Right lobe of liver (tissue), 6 donors: ENCODE measurements at places on chromosomes 6 and 20. TPM values are rescaled to one million over a fixed set of nuclear protein-coding genes. Genes with fewer than 3 reads are reported as not detected.

OR2H1 gene
- not detected for total RNA-seq

DNA sequence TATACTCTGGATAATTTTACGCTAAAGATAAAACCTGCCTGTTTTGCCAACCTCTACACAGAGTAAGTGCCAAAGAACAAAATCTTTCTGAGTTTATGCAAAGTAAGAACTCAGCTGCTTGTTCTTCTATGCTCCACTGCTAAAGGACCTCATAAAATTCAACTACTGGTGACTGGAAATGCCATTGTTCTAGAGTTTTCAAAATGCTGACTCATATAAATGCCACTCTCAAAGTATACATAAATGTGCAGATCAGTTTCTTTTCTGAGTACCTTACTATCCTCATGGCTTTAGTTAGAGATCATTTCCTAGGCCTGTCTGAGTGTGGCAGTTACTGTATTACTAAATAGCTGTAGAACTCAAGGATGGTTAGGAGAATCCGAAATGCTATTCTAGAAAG lies 45.6 kb downstream of the LYRM4 start:
- no peak for DNase-seq

PPIL6 gene
- 0.27 TPM for total RNA-seq

DNA sequence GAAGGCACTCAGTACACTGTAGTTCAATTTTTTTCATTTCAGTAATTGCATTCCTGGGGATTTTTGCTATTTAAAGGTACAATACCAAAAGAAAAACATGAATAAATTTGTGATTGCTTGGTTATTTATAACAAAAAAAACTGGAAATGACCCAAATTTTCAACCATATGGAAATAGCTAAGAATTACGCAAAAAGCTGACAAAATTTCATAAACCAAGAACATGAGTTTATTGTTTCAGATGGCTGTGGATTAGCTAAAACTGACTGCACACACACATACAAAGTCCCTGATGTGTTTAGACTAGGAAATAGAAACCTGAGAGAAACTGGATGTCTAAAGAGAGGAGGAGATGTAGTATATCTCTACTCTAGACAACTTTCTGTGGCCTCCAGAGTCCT lies 718.4 kb upstream of the CHD6 start:
- no peak for DNase-seq

DNA sequence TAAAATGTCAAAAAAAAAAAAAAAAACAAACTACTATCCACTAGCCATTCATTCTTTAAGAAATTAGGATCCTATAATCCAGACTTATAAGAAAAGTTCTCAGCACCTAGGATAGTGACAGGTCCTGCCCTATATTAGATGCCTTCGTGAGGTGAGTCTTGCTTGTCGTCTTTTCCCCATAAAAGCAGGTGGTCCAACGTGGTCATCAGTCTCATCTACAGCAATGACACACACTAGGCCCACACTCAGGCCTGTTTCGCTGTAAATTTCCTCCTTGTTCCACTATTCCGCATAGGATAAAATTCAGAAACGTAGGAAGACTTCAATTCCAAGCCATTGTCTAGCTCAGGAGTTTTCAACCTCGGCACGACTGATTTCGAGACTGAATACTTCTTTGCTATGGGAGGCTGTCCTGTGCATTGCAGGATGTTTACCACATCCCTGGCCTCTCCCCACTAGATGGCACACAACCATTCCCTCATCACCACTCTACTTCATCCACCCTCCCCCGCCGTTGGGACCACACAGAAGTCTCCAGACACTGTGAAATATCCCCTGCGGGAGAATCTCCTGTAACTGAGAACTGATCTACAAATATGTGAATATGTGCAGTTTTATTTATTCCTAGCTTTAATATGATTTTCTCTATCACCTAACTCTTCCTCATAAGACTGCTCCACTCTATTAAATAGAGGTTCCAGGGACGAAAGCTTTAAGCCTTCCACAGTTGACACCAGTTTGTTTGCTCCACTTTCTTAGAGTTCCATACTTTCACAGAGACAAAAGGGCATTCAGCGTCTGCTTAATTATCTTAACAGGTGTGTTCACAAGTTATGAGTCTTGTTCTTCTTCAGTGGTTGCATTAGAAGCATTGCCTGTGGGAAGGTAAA lies 346.3 kb downstream of the BMP2 start:
- no peak for DNase-seq

DNA sequence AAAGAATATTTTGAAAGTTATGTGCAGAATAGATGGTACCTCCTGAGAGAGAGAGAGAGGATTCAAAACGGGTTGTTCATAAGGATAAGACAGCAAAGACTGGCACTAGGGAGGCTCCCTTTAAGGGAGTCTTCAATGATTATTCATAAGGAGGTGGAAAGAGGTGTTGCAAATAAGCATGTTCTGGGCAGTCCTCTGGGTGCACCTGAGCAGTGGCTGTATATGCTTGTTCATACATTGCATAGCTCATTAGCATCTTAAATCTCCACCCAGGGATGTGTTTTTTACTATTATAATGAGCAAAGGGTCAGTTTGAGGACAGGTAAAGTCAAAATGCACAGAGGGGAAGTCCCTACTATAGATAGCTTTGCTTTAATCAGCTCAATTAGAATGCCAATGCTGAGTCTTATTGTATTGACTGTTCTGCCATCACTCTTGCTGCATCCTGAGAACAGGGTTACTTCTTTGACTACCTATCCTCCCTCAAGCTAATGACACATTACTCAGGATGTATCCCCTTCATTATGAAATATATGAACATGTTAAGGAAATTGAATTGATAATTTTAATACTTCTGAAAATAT lies 10.0 kb upstream of the SIRPG start:
- DNase-seq, result no peak

DNA sequence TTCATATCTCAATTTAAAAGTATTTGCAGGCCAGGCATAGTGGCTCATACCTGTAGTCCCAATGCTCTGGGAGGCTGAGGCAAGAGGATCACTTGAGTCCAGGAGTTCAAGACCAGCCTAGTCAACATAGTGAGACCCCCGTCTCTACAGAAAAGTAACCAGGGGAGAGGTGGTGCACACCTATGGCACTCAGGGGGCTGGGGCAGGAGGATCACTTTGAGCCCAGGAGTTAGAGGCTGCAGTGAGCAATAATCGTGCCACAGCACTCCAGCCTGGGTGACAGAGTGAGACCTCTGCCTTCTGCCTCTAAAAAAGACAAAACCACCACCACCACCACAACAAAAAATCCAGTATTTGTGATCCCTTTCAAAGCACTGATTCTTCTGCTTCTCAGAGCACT lies 185.5 kb upstream of the QKI start:
- DNase-seq, result no peak

SPATS1 gene
- total RNA-seq, result not detected

DNA sequence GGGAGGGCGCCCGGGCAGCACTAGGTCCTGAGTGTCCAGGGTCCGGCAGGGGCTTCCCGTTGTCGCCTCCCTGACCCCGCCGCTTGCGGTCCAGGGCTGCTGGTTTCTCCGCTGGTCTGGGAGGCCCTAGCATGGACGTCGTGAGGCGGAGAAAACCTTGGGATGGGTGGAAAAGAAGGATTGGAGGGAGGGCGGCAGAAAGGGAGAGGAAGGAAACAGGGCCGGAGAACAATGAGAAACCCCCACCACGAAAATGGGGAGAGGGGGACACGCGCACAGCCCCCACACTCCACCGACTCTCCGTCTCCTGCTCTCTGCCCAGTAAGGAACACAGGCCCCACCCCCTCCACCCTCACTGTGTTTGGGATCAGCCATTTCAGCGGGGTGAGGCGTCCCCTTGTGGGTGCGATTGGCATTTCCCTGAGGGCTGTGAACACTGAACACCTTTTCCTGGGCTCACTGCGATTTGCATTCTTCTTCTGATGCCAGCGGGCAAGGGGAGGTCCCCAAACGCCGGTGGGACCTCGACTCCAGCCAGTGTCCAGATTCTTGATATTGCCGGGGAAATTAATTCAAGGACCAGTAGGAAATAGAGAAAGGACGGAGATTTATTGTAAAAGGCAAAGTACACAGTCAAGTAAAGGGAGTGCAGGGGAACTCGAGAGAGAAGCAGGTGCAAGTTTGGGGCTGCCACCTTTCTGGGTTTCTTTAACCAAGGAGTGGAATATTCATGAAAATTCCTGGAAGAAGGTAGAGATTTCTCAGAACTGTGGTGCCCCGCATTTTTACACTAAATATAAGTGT lies 3.3 kb upstream of the RAET1G start:
- DNase-seq, result peak; percentile 89

DNA sequence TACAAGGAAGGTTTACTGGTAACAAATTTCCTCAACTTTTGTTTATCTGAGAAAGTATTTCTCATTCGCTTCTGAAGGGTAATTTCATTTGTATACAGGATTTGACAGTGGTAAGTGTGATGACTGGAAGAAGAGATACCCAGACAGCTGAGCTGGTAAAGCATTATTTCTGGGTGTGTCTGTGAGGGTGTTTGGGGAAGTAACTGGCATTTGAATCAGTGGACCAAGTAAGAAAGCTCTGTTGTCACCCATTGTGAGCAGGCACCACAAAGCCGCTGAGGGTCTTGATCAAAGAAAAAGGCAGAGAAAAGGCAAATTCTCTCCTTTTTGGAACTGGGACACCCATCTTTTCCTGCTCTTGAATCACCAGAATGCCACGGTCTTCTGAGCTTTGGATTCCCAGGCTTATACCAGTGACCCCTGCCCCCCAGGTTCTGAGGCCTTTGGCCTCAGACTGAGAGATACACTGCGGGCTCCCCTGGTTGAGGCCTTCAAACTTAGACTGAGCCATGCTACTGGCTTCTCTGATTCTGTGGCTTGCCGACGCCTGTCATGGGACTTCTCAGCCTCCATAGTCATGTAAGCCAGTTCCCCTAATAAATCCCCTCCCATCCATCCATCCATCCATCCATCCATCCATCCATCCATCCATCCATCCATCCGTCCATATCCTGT lies 10.5 kb upstream of the HUS1B start:
- no peak for DNase-seq

DNA sequence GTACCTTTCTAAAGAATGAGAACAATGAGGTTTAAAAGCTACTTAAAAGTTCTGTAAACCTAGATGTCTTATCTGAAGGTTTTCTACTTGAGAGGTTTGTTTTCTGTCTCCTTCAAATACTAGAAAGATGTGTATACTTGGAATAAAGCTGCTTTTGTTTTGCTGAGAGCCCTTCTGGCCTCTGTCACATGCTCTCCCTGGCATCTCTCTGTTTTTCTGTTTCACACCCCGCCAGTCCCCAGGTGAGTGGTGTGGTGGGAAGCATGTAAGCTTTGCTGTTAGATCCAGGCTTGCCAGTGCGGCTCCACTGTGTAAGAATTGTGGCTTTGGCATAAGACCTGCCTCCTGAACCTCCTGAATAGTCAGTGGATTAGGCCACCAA lies 56.8 kb downstream of the SNX9 start:
- no peak for DNase-seq

GRCh38 chr6:43970913-43971775 lies 156.1 kb downstream of the MRPL14 start:
- peak; percentile 85 for DNase-seq
